ENCODE measurements at places on chromosomes 5 and 9.

DNA sequence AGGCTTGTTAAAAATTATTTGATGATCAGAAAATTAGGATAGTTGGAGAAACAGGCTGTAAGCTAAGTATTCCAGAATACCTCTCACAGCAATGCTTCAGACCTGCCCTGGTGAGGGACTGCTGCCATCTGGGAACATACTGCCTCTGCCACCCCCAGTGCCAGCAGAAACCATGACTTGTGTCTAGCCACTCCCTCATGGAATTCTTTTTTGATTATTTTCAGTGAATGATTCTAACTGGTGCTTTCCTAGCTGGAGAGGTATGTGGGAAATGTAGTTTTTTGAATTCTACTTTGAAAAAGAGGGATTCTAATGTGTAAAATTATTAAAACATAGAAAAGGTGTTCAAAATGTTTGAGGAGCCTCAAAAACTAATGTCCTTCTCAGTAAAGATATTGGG, 126.3 kb downstream of the HMHB1 start:
- no peak for DNase-seq

GRCh38 chr9:114124666-114125475, 25.8 kb upstream of the KIF12 start:
- DNase-seq: no peak

- no peak for DNase-seq
Observed at GRCh38 chr5:146419696-146420095, 27.4 kb upstream of the TCERG1 start.

GRCh38 chr5:90161414-90161813, 248.1 kb downstream of the CETN3 start:
- DNase-seq: no peak

DNA sequence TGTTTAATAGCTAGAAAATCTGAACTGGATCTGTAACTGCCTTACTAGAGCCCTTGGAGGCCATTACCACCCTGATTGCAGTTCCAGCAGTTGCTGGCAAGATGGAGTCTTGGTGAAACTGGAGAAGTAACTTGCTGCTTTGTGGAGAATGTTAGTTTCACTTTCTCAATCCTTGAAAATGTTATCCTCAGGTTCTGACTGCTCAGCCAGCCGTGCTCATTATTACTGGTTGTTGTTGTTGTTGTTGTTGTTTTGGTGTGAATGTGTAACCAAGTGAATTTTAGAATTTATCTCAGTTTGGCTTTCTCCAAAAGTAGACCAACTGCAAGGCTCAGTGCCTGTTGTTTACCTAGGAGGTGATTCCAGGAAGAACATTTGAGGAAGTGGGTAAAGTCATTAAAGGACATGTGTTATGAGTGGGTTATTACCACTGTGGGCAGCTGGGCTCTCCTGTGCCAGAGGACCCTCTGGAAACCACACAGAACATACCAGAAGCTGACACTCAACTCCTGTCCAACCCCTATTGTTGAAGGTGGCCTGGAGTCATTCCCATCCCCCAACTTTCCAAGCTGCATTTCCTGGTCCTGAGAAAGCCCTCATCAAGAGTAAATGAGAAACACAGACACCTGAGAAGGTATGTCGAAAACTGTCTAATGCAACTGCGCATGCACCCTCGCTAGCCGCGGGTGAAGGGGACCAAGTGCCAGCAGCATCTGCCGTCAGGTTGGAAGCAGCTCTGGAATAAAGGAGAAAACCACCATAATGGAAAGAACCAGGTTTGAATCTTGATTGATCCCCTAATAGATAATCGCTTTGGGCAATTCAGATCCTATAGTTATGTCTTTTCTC, 111.6 kb downstream of the CMYA5 start:
- DNase-seq: no peak

- no peak for DNase-seq
Observed at GRCh38 chr5:59003641-59004040, 420.8 kb downstream of the RAB3C start.

DNA sequence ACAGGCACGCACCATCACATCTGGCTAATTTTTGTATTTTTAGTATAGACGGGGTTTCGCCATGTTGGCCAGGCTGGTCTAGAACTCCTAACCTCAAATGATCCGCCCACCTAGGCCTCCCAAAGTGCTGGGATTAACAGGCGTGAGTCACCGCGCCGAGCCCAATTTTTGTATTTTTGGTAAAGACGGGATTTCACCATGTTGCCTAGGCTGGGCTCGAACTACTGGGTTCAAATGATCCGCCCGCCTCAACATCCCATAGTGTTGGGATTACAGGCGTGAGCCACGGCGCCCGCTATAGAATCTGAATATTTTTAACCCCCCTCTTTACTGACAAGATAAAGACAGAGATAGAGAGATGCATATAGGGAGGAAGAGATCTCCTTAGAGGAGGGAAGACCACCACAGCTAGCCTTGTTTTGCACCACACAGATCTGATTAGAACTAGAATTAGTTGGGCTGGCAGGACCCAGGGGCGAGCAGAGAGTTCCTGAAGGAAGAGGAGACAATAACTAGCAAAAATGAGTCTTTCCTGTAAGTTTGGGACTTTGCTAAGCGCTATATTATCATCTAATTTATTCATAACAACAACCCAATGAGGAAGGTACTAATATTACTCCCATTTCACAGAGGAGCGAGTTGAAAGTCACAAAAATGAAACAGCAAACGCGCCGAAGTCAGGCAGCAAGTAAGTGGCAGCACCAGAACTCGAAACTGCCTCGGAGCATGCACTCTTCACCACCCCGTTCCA, 1.5 kb upstream of the ANKHD1 start:
- no peak for DNase-seq

GRCh38 chr5:154260224-154260927, 69.8 kb downstream of the GALNT10 start:
- no peak for DNase-seq

- no peak for DNase-seq
Observed at GRCh38 chr9:72327631-72328030, 37.4 kb downstream of the ZFAND5 start.

- DNase-seq: no peak
Observed at GRCh38 chr9:75957116-75957515, 66.6 kb downstream of the PCSK5 start.

GRCh38 chr9:26955222-26955903, 849 bp upstream of the IFT74 start:
- no peak for DNase-seq

DNA sequence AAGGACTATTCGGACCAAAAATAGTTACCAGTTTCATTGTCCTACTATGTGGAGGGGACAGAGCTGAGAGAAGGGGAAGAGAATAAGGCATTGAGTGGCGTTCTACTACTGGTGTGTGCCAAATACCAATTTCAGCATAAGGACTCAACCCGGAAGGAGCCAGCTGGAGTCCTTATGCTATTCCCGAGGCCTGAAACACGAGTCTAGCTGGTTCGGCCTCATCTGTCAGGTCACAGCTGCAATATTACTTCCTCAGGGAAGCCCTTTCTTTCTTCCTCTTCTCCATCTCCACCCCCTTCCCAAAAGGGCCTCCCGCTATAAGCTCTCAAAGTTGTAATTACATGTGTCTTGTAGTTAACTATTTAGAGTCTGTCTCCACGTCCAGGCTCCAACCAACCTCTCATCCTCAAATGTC, 20.5 kb upstream of the FER start:
- DNase-seq: no peak

DNA sequence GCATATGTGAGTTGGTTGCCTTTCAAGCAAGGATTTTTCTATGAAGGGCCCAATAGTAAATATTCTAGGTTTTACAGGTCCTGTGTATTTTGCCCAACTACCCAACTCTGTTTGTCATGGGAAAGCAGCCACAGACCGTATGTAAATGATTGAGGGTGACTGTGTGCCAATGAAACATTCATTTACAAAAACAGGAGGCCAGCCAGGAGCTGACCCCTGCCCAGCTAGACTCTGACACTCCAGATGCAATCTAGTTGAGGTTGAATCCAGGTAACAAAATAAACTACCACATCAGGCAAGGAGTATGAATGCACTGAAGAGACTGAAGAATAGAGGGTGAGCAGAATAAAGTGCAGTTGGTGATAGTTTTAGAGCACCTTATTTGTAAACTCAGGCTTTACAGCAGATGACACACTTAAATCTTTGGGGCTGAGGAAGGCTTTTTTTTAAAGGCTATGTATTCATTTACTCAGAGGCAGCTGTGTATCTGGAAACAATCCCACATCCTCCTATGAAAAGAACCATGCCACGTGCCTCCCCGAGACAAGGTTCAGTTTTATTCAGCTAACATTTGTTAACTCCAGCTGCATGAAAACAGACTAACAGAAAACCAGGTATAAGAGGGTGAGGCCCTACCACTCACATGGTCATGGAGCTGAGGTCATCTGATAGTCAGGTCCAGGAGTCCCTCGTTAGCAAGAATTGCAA, 60.7 kb downstream of the SLC1A1 start:
- no peak for DNase-seq
